ENCODE measurements at places on chromosomes 3 and 15.

DNA sequence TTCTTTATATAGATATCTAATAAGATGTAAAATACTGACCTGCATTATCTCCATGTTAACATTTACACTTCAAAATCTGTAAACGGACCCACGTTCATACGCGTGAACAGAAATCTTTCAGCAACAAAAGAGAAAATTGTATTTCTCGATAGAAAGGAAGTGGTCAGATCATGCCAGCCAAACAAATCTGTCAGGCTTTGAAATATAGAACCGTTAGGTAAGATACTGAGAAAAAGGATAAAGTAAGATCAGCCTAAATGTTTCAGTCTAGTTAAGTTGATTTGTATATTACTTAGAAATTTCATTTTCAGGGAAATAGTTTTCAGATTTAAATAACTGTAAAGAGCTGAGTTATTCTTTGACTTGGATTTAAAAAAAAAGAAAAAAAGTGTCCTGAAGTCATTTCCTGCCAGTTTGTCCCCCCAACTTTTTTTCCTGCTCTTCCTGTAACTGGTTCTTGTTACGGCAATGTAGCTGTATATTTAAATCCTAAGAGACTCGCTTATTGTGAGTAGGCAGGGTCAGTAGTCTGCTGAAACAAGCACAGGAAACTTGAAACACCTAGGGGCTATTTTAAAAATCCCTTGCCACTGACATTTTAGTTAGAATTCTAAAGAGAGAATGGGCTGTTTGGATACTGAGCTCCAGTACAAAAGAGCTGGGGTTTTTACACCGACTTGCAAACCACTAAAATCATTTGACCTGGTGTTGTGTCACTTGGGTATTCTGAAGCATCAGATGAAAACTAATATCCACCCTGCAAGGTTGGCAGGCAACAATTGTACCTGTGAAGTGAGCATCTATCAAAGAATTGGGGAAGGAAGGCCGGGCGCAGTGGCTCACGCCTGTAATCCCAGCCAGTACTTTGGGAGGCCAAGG, 237.5 kb downstream of the UBE2E2 start:
- DNase-seq = no peak

DNA sequence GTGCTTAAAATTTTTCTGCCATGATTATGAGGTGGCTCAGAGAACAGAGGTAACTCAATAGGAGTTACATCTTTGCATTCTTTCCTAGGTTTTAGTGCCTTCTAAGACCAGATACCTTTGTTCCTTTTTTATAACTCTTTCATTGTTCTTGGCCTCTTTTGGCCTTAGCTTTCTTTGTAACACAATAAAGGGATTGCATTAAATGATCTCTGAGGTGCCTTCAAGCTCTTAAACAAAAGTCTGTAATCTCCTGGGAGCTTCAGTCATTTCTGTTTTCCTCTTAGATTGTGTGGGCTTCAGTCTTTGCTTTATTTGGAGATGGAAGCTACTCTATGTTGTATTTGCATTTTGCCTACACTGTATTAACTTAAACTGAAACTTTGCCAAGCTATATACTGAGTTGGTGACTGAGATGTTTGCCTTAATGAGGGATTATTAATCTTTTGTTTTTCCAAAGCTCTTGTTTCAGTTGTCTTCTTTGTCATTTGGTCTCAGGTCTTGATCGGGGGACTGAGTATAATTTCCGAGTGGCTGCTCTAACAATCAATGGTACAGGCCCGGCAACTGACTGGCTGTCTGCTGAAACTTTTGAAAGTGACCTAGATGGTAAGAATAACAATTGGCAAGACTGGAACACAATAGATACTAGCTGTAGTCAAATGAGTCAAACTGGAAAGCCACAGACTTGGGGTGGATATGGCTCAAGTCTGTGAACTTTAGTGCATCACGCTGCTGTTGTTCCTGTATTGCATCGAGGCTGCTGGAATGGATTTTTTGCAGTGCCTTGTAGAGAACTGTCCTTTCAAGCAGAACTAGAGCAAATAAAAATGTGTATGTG, 110.3 kb downstream of the HCN4 start:
- no peak for DNase-seq

DNA sequence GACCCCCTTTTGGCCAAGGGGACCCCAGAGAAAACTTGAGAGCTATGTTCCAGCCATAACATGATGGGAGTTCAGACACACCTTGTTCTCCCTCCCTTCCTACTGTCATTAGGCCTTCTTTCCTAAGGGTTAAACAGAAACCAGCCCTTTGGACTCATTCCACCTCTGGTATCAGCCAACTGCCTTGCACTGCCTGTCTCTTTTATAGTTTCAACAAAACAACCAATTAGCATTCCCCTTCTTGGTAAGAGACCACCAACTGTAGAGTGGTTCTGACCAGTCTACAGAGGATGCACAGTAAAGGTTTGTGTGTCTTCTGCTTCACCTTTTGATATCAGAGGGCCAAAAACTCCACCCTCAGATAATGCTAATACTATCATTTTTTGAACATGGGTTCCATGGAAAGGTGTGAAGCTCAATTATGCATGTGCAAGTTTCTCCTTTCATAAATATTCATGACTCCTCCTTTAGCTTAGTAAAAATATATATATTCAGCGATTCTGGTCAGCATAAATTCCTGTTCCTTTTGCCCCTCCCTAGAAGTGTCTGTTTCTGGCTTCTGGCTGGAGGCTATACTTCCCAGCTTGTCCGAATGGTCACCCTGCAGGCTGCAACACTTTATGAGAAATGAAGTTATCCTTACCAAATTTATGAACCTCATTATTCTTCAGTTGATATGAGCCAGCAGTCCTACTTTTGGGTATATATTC, 55.9 kb downstream of the SERP1 start:
- no peak for DNase-seq

DNA sequence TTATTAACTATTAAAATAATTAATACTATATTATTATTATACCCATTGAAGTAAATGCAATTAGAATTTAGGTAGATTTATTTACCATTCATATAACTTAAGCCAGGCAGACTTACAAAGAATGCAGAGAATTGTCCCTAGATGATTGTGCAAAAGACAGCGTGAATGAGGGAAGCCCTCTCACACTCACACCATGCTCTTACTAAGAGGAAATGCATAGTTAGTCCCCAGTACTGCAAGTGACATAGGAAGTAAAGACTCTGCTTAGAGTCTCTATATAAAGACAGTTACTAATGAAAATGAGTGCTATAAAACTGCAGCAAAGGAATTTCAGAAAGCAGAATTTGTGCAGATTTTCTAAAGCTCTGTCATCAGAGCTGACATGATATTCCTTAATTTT, 270.4 kb downstream of the ZBBX start:
- DNase-seq = no peak

GRCh38 chr15:41558400-41559238, at the start of gene TYRO3:
Gene TYRO3 (plus strand): TSS chr15:41559212. CDS start chr15:41559258, 46 bp downstream.
- peak; percentile 68 for DNase-seq

DNA sequence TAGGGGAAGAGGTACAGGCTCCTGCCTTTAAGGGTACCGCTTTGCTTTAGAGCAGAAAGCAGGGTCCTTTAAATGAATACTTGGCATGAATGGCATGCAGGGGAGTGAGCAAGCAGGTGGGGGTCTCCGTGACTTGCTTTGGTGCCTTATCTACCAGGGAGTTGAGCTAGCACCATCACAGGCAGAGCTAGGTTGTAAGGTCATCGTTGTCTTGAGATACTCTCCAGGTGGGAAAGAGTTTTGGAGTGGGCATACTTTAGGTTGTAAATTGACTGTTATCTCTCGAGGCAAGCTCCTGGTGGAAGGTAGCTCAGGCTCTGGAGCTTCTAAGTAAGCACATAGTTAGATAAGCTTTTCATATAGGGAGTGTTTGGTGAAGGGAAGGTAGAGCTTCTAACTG, 5.6 kb downstream of the GASK1A start:
- DNase-seq = no peak

DNA sequence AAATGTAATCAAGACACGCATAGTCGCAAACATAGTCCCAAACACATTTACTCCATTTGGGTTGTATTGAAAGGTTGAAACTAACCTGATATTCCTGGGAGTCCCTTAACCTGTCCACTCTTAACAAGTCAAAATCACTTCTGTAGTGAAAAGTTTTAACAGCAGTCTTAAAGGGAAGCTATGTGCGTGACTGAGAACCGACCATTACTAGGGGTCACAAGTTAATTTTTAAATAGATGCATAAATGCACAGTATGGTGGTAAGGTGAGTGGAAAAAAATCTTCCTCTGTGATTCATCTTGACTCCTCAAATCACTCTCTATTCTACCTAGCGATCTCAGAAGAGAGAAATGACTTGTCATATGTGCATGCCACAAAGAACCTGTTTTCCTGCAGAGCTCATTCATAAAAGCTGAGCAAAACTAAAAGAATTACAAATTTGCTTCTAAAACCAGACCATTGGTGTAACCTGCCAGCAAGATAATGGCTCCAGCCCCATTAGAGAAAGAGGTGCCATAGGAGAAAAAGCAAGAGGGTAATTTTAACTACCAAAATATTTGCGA, 4.8 kb downstream of the GPR15 start:
- DNase-seq = no peak

DNA sequence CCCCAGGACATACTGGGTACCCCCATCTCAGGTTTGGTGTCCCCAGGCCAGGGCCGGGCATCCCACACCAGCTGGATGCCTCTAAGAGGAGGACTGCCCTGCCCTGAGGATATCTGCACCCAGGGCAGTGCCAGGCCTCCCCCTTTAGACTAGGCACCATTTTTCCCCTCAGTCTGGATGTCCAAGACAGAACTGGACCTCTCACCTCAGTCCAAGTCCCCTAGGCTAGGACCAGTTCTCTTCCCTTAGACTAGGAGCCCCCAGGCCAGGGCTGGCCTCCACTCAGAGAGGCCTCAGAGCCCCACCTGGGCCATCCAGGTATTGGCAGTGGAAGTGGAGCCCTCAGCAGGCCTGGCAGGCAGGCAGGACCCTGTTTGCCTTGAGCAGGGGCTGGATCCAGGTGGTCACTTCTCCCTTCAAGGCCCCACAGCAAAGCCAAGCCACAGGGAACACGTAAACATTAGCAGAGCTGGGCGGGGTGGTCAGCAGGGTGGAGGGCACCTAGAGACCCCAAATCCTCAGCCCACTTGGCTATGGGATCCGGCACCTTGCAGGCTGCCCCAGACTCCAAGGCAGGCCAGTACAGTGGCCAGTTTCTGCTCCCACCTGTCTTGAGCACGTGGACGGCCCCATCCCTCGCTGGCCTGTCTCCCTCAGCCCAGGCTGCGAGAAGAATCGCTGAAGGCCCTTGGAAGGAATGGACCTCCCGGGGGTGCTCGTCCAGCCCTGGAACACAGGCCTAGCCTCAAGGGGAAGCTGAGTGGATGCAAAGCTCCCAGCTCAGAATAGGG, 28.3 kb downstream of the PTH1R start:
- DNase-seq = no peak

Measured in CD4-positive, alpha-beta T cell treated with Interleukin-10 for 1 hour (primary cell).